D341Med (cell line): ENCODE measurements at places on chromosomes 4 and X.

DNA sequence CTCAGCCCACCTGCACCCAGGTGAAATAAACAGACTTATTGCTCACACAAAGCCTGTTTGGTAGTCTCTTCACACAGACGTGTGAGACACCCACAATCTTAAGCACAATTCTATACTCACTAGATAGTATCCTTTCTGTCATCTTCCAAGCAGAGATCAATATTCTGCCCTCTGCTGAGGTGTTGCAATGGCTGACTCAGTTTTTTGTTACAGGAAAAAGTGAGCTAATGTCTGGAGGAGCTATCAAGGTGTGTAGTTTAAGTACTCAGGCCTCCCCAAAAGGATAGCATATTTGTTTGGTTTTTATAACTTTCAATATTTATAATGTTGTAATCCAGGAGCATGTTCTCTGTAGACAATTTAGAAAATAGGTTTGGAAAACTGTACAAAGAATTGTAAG, 775.2 kb upstream of the POU3F4 start:
- no peak for DNase-seq

DNA sequence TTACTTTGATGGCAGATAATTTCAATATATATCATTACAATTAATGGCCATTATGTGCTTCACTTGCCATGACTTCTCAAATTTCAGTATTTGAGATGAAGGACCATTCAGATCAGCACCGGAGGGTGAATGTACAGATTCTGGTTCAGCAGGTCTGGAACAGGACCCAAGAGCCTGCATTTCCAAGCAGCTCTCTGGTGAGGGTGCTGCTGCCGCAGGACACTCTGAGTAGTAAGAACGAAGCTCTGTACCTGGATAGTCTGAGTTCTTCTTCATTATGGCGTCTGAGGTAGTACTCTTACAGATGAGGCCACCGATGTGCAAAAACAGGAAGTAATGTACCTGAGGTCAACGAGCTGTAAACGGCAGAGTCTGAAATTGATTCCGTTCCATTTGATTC, 228.2 kb downstream of the FBXW7 start:
- DNase-seq, result no peak

DNA sequence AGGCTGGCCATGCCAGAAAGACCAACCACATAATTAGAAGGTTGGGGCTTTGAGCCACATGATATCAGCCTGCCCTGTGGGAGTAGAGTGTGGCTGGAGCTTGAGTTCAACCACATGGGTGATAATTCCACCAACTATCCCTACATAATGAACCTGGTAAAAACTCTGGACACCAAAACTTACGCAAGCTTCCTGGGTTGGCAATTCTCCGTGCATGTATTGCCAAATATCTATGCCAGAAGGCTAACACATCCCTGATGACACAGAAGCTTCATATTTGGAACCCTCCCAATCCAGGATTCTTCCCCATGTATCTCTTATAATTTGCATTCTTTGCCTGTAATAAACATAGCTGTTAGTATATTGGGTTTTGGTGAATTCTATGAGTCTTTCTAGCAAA, 68.2 kb downstream of the FUNDC1 start:
- DNase-seq, result no peak

DNA sequence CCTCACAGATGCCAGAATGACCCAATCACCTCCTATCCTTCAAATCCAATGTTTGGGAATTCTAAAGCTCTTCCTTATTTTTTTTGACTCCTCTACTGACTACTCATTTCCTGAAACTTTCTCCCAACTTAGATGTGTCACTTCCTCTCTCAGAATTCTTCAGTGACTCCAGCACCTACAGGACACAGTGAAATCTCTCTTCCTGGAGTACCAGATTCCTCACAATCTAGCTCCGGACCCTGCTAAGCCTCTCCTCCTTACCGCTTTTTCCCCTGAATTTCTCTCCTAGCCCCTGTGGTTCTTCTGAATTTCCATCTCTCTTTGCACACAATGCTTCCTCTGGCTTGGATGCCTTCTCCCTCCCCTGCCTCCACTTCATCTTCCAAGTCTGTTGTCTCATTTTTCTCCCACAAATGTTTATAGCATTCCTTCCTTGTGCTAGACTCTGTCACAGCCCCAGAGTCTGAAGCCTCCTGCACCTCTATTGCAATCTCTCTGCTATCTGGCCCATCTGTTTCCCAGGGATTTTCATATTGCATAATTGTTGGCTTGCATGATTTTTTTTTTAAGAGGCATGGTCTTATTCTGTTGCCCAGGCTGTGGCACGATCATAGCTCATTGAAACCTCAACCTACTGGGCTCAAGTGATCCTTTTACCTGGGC, 80.1 kb downstream of the ANAPC4 start:
- no peak for DNase-seq

GRCh38 chr4:76969941-76970529, 20.5 kb downstream of the SEPTIN11 start:
- no peak for DNase-seq

DNA sequence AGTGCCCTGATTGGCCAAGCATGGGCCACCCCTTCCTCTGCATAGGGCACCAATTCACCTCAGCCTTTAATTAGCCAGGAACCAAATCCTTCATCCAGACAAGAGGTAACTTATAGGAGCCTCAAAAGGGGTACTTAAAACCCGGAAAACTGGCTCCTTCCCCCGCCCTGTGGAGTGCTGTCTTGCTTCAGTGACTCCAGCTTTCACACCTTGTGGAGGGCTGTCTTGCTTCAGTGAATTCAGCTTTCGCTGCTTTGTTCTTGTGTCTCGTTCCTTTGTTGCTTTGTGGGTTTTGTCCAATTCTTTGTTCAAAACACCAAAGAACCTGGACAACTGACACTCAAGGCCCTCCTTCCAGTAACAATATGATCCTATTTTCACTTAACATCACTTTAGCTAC, 82.2 kb upstream of the FRG1 start:
- DNase-seq, result no peak

DNA sequence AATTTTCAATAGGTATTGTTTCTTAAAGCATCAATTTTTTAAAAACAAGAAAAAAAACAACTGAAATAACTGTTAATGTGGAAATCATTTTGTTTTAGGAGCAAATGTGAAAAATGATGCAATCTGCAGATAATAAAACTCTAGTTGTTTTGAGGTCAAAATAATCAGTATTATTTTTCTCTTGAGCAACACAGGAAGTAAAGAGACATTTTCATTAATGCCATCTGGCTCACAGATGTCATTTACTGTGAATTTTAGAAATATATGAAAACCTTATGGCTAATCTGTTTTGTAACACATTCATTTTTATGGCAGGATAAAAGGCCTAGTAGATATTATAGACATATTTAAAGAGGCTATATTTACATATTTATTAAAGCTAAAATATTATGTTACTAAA, 141.6 kb downstream of the PCDH18 start:
- no peak for DNase-seq

GRCh38 chrX:69218407-69218997, 53.2 kb upstream of the PJA1 start:
- DNase-seq, result no peak

DNA sequence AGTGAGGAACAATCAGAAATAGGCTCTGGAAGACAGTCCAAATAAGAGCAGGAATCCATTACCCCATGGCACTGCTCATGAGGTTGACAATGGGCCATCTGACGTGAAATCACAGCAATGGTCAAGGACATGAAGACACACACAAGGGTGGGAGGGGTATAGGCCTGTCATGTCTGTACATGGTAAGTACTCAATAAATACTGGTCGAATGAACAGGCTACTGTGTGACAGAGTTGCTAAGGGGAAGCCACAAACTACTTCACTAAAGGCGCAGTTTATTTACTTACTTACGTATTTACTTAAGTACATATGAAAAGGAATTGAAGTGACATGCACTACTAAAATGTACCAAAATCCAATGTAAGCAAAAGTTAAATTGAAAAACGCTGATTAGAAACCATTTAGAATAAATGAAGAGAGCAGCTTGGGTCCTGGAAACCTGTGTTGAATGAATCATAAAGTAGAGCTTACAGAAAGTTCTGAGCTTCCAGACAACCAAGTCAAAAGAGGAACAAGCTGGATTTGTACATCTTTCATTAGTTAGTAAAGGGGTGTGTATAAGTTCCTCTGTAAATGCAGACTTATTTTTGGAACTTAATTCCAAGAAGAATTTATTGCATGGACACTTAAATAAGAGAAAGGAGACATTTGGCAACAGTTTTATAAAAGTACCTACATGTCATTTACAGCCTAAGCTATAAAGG, 32.7 kb downstream of the ALPK1 start:
- no peak for DNase-seq

DNA sequence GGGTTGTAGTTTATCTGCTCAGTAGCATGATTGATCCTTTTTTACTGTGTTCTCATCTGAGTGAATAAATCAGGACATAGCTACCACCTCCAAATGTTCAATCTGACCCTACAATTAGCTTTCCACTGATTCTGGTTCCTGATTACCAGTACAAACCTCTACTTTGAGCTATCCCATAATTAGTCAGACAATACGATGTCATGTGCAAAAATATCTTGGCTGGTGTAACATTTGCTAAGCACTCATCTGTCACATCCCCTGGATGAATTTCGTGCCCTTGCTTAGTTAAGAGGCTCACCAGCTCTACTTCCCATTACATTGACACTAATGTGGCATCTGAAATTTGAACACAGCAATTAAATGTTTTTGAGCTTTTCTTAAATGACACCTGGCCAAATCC, 1101.0 kb upstream of the PCDH7 start:
- DNase-seq, result no peak

- DNase-seq, result peak; percentile 6
Measured at GRCh38 chrX:29617725-29618124, 597.6 kb upstream of the MAGEB2 start.

- DNase-seq, result no peak
Measured at GRCh38 chr4:74092957-74093356, 6.0 kb downstream of the CXCL2 start.

- peak; percentile 82 for DNase-seq
Measured at GRCh38 chr4:15963001-15963451, at the start of gene FGFBP2. TSS of gene FGFBP2 (minus strand) at chr4:15963175. CDS start at chr4:15963129, 46 bp downstream.

DNA sequence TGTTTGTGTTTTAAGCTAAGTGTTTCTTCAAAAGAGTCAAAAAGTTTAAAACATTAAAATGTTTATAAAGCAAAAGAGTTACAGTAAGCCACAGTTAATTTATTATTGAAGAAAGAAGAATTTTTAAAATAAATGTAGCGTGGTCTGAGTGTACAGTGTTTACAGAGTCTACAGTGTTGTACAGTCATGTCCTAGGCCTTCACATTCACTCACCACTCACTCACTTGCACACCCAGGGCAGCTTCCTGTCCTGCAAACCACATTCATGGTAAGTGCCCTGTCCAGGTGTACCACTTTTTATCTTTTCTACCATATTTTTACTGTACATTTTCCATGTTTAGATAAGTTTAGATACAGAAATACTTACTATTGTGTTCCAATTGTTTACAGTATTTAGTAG, 239.7 kb upstream of the AGA start:
- DNase-seq, result no peak

DNA sequence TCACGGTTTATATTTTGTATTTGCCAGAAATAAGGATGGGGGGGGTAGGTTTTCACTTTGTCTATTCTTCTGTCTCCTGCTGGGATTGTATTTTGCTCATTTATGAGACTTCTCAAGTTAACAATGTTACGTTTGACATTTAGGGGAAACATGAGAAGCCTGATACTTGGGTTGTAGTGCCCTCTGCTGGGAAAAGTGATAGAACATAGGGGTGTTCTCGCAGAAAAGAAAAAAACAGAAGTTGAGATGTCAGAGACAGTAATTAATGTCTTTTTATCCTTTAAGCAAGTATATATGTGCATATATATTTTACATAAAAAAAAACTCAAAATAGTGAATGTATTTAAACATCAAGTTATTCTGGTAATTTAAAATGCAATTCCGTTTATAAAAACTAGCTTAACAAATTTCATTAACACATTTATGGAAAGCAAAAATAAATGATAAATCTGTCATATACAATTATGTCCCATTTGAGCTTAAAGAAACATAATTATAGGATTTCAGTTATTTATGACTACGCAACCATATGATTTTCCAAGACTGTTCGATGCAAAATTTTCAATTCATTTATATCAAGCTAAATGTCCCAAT, 46.0 kb upstream of the TMPRSS11F start:
- peak; percentile 48 for DNase-seq

- DNase-seq, result peak; percentile 39
Measured at GRCh38 chr4:960636-961350, 12.6 kb downstream of the DGKQ start.

GRCh38 chr4:113955948-113956347, 23.5 kb downstream of the ARSJ start:
- DNase-seq, result no peak

DNA sequence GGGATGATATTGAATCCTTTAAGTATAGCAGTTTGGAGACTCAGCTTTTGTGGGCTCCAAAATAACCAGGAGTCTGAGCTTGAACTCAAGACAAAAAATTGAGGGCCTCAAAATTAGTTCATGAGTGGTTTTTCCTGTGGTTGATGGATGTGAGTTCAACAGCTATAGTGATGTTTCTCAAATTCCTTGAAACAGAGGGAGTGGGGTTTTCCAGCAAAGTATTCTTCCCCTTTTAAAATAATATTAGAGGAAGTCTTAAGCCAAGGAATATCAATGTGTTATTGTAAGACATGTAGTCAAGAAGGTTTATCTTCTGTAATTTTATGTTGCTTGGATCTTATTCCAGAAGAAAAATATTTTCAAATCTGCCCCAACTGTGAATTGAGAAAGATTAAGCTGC, 10.6 kb downstream of the OTC start:
- no peak for DNase-seq
